ENCODE measurements at places on chromosomes 11 and 22.

DNA sequence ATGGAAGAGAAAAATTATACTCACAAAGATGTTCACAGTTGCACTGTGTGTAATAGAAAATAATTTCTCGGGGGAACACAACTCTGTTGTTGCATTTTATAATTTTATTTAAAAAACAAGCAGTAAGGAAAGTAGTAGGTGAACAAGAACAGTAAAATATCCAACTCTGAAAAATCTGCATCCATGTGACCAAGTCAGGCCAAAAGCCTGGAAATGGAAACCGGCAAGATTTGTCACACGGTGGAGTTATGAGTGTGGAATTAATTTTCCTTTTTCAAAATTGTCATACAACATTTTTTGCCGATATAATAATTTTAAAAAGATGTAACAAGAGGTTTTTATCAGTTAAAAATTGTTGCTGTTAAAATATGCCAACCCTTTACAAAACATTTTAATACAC, 1421.5 kb downstream of the BRD1 start:
- DNase-seq, result no peak

DNA sequence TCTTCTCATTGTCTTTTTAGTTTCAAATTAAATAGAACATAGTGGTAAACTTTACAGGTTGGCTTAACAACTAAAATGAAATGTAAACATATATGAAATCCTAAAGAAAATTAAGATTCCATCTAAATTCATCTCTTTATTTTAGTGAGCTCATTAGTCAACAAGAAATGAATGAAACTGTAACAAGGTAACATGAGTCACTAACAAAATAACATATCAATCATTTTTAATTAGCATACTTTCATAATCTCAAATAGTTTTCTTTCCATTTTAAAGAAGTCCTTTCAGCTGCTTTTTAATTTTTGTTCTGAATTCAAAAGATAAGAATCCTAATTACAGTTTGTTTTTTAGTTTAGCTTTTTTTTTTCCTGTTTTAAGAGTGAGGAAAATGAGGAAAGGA, 688.6 kb upstream of the TENM4 start:
- no peak for DNase-seq

GRCh38 chr22:49904040-49904369, 14.2 kb downstream of the ALG12 start:
- DNase-seq, result no peak

DNA sequence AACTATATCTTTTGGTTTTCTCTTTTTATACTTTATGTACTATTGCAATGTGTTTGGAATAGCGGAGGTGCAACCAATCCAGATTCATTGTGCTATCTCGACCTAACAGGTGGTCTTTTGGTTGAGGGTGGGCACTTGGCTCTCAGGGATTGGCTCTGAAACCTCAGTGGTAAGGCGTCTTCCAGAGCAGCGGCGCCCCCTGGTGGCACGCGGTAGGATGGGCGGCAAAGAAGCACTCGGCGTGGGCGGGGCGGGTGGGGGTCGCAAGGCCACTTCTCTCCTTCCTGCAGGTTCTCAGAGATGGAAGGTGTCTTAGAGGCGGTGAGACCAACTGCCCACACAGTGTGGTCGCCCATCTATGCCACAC, 19.2 kb upstream of the PLET1 start:
- no peak for DNase-seq

DNA sequence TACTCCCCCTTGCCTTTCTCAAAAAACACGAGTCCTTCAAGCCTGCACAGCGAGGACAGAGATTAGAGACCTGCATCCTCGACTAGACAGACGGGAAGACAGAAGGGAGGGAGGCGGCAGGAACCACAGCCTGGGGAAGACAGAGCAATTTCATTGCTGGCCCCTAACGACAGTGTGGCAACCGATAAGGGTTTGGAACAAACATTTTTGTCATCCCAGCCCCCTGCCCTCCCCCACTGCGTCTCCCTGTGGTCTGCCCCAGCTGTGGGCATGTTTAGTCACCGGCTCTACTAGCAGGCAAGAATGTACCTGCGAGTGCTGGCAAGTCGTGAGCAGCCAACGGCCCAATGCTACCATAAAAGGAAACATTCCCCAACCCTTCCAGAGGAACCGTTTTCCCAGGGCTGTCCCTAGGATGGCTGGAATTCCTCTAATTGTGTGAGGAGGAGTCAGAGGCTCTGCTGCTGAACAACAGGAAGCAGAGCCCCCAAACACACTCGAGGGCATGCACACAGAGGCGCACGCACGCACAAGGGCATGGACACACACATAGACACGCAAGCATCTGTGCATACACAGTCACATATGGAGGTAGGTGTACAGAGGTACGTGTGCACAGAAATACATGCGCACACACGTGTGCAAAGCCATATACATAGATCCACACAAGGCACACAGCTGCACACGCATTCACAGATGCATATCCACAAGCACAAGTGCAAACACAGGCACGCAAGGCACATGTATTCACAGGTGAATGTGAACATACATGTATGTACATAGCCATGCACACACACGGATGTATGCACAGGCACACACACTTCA, 58.3 kb downstream of the MYH9 start:
- no peak for DNase-seq

- DNase-seq, result no peak
Observed at GRCh38 chr11:14228356-14228755, 130.6 kb downstream of the RRAS2 start.

GRCh38 chr11:115778928-115779650, 274.9 kb upstream of the CADM1 start:
- DNase-seq, result no peak

GRCh38 chr11:28098257-28098656, 9.7 kb downstream of the KIF18A start:
- DNase-seq, result no peak

DNA sequence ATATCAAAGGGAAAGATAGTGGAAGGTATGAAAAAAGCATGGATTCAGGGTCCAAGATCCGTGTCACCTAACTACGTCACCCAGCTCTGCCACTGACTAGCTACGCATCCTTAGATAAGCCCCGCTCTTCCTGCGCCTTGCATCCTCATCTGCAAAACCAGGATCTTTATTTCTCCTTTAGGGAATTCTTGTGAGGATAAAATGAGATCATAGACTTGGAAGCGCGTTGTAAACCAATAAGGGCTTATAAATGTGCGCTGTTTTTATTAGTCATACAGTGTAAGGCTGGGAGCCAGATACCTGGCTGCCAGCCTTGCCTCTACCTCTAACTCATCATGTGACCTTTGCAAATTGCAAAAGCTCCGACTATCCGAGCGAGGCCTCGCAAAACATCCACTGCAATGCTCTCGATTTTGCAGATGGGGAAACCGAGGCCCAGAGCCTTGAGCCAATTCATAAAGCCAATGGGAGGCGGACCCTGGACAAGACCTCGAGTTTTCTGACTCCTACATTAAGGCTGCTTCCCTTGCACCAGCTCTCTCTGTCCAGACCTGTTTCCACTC, 753 bp downstream of the PRPF19 start:
- no peak for DNase-seq

DNA sequence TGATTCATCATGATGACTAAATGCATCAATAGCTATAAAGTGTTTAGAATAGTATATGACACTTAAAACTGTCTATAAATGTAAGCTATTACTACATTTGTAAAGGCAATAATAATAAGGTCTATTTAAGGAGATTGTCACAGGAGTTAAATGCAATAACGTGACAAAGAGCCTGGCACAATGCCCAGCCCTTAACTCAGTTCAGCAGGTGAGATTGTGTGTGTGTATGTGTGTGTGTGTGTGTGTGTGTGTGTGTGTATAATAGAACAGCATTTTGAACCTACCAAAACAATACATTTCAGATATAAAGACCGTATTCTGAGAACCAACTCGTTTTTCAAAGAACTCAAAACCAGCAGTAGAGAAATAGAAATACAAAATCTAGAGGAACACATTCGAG, 177.5 kb downstream of the MYO18B start:
- DNase-seq, result peak; percentile 95

- no peak for DNase-seq
Observed at GRCh38 chr22:36384766-36385481, 2.8 kb downstream of the MYH9 start.

GRCh38 chr11:84829162-84829561, 798.0 kb downstream of the DLG2 start:
- no peak for DNase-seq

- no peak for DNase-seq
Observed at GRCh38 chr22:31607696-31608095, 54.3 kb downstream of the PISD start.

DNA sequence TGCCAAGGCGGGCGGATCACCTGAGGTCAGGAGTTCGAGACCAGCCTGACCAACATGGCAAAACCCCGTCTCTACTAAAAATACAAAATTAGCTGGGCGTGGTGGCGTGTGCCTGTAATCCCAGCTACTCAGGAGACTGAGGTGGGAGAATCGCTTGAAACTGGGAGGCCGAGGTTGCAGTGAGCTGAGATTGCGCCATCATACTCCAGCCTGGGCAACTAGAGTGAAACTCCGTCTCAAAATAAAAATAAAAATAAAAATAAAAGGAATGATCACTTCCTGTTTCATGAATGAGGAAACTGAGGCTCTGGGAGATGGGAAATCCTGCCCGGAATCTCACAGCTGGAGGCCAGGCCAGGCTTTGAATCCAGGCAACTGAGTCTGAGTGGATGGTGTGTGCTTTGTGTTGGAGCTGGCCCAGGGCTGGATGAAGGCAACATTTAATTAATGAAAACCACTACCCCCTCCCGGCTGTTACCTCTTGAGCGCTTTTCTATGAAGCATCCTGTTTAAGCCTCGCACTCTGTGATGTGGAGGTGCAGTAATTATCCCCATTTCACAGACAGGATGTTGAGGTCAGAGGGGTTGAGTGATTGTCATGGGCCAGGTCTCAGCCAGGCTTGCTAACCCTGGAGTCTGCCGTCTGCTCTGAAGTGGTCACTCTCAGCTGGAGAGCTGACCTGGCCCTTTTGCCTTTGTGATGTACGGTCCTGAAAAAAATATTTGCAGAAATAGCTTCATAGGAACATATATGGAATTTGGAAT, 27.8 kb downstream of the LRP5 start:
- no peak for DNase-seq

DNA sequence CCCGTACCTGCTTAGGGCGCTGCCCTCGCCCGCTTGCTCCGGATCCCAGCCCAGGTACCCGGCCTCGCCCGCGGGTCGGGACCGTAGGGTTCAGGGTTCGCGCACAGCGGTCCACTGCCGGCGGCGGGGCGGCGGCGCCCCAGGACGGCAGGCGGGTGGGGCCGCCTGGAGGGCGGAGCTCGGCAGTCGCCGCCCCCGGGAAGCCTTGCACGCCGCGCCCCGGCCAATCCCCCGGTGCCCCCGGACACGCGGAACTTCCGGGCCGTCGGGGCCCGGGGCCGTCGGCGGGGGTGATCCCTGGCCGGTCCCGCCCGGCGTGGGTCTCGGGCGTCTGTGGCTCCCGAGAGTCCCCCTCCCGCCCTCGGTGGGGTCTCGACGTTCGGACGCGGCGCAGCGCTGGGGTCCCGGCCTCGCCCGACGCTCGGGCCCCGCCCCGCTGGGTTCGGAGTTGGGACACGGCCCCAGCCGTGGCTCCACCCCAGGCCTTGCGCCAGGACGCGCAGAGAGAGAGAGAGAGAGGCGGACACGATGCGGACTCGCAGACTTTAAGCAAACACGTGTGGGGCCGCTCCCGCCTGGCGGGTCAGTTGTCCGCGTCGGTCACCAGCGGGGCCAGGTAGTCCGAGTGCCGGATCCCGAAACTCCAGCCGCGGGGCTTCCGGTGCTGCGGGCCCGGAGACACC, at the start of gene TYMP:
TYMP (minus strand) TSS at position 116 of the 683 bp plus-strand sequence. CDS start 303 bp downstream, outside the sequence.
- DNase-seq, result no peak

DNA sequence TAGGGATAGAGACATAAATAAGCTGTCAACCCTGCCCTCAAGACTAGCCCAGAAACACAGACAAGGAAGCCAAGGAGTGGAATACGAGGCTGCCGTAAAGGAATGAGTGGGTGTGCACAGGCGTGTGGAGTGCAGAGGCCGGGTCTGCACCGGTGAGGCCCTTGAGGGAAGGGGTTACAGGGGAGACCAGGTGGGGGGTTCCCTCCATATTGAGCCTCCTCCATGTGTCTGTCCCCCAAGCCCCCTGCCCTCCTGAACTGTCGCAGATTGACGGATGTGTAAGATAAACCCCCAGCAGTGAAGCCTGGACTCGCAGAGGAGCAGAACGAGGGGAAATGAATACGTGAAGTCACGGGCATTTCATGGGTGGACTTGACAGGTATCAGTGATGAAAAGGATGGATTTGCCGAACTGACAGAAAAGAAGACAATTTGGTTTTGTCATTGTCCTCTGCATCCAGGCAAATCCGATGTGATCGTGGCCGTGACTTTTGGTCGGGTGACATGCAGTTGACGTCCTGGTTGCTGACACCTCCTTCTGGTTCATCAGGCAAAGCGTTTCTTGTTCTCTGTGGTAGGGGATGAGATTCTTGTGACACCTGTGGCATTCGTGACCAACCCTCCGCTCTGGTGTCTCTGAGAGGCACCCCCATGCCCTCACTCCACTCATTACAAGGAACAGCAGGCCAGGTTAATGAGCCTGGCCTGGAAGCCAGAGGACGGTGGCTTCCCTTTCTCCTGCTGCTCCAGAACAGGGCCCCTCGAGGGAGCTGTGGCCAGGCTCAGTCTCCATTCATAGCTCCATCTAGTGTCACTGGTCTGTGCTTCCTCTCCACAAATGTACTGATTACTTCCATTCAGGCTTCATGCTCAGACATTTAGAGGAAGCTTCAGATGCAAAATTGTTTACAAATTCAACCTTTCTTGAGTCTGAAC, 223.1 kb upstream of the B3GAT1 start:
- no peak for DNase-seq

DNA sequence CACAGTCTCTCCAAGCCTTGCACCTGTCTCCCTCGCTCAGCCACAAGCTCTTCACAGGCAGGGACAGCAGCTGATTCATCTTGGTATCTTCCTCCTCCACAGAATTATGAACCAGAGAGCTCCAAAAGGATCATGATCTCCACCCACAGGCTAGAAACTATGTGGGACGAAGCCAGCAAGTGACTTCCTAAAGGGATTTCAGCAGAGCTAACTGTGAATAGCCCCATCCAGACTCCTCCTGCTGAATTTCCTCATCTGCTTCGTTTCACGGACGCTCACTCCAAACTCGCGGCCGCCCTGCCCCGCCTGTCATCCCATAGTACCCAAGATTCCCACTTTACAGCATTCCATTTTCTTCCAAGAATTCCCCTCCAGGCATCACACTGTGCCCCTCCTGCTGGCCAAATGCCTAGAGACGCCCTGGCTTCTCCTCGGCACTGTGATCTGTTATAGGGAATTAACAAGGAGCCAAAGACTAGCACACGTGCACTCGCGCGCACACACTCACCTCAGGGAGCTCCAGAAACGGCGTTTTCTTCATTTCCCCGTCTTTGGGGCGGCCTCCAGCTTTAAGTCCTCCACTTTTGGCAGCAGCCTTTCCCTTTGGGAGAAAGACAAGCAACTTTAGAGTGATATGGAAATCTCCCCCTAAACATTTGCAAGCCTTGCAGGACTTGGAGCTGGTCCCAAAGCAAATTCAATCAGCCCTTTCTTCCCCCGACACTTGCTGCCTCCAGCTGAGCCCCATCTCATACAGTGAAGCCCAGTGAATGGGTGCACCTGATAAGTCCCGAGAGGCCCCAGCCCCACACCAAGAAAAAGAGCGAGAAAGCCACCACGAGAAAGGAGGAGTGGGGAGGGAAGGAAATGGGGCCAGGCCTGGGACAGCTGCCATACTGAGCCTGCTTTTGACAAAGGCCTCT, 35.5 kb downstream of the SPATA19 start:
- DNase-seq, result no peak

GRCh38 chr11:17383461-17383860, 5.0 kb downstream of the KCNJ11 start:
- no peak for DNase-seq
